Central memory CD4-positive, alpha-beta T cell (primary cell): ENCODE measurements at places on chromosomes 3 and 15.

DNA sequence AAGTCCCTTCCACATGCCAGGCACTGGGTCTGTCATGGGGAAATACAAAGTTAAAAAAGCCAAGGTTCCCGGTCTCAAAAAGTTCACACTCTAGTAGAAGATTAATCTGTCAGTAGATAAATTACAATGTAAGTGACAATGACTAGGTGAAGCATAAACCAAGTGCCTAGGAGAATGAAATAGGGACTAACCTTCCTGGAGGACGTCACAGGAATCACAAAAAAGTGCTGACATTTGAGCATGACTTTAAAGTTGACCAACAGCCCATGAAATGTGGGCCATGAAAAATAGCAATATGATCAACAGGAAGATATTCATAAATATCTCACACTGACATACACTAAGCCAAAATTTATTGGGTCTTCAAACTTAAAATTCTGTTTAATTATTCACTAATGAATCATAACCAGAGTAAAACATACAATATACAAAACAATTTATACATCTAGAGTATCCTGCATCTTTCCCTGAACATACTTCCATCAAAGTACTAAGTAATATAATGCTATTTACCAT lies 20.0 kb downstream of the COPS2 start:
- DNase-seq: no peak

DNA sequence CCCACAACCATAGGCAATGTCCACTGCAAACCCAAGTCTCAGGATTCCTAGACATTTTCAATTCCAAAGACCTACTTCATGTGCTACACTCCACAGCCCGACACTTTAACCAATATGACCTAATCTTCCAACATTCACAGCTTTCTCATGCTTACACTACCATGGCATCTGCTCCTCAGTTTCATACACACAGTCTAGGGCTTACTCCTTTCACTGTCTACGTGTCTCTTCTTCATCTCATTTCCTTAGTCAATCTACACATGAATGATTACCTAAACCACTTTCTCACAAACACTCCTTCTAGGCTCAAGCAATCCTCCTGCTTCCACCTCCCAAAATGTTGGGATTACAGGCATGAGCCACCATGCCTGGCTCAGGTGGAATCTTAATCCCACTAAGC lies 106.3 kb downstream of the STAG1 start:
- no peak for DNase-seq

DNA sequence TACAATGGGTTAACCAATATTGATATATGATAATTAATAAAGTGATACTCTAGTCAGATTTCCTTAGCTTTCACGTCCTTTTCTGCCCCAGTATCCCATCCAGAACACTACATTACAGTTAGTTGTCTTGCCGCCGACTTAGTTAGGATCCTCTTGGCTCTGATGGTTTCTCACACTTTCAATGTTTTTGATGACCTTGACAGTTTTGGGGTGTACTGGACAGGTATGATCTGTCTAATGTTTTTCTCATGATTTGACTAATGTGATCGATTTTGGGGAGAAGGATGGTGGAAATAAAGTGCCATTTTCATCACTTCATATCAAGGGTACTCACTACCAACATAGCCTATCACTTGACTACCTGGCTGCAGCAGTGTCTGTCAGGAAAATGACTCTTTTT lies 245.0 kb upstream of the TMC3 start:
- DNase-seq: no peak

- no peak for DNase-seq
Observed at GRCh38 chr3:194930377-194931204, 244.9 kb downstream of the FAM43A start.

DNA sequence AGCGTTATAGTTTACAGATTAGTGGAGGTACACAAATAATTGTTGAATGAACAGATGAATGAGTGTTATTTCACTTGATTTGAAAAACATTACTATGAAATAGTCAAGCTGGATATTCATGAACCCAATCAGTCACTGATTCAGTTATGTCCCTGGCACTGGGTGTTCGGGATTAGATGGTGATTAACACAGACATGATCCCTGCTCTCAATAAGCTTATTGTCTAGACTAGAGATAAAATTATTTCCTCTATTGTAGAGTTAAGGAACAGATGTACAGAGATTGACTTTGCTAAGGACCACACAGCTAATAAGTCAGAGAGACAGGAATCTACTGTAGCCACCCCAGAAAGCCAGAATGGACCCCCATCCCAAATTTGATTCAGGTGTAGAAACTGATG lies 963 bp downstream of the GRAMD1C start:
- DNase-seq: no peak

- DNase-seq: no peak
Observed at GRCh38 chr15:42549032-42549491, 424 bp downstream of the HAUS2 start.

GRCh38 chr3:147483145-147483544 lies 74.0 kb downstream of the ZIC1 start:
- no peak for DNase-seq

- DNase-seq: no peak
Observed at GRCh38 chr3:170802164-170803151, 67.5 kb downstream of the RPL22L1 start.

- no peak for DNase-seq
Observed at GRCh38 chr3:15523660-15524417, 2.3 kb upstream of the COLQ start.

DNA sequence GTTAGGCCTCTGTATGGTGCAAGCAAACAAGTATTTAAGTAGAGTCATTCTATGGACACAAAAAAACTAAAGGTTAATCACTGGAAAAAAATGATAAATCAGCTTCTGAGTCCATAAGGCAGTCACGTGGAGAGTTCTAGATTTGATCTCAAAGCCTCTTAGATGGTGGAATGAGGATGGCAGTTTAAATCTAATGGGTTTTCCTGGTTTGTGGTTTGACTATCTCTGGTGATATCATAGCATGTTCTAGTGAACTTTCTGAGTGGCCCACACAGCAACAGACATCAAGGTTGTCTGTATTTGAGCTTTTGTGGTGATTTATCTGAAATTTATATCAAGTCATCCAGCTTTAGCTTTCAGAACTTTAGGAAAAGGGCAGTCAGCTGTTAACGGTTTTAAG lies 52.4 kb downstream of the ILDR1 start:
- DNase-seq: no peak

DNA sequence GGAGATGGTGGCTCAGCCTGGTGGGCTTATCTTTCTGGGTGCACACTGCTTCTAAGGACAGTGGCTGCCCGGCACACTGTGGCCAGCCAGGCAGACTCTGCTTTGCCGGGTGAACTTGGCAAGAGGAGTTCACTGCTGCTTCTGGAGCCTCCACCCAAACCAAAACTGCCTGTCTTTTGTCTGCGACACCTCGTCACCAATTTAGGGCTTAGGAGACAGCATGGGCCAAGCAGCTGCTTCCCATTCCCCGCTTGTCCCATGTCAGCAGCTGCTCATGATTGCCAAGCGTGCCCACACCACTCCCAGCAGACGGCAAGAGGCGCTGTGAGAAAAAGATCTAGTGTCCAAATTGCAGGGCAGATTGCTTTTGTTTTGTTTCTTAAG lies 57.3 kb downstream of the LSM3 start:
- DNase-seq: no peak

GRCh38 chr3:42942693-42943092 lies 36.4 kb upstream of the GASK1A start:
- no peak for DNase-seq

DNA sequence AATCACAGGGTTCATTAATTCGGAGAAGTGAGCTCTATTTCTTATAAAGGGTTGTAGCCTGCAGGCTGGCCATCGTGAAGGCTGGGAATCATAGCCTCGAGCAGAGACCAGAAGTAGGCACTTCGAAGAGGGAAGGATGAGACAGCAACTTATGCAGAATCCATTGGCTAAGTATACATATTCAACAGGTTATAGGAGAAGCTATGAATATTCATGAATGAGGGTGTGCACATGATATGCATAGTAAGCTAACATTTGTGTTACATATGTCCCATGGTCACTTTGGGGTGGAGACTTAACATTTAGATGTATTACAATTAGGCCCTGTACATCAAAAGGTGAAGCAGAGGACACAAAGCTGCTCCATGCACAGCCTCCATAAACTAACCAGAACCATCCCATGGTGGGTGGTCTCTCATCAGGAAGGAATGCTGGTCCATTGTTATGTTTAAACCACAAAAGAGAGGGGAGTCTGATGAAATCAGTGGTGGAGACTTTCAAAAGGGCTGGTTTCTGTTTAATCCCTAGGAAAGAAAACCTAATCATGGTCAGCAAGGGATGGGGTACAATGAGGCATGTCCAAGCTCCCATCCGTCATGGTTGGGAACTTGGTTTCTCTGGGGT lies 80.8 kb upstream of the FHIT start:
- DNase-seq: no peak

- no peak for DNase-seq
Observed at GRCh38 chr15:67403428-67404154, 117.3 kb upstream of the C15orf61 start.

- DNase-seq: no peak
Observed at GRCh38 chr3:54827776-54828175, 100.1 kb downstream of the LRTM1 start.

- no peak for DNase-seq
Observed at GRCh38 chr15:36544518-36545466, 34.6 kb upstream of the CDIN1 start.

DNA sequence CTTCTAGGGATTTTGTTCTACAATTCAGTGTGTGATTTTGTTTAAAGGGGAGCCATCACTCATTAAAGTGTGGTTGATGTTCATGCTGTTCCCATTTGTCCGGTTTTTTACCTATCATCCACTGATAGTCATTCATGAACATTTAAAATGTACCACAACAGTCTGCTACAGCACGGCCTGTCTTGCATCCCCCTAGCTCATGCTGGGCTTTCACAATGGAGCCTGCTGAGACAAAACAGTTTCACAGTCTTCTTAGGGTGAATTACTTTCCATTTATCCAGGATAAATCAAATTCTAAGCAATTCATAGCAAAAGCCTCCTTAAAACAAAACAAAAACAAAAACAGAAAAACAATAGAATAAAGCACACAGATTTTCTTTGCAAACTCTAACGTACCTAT lies 627.2 kb downstream of the CADM2 start:
- DNase-seq: no peak

GRCh38 chr15:68318931-68319909 lies 41.7 kb downstream of the FEM1B start:
- no peak for DNase-seq

DNA sequence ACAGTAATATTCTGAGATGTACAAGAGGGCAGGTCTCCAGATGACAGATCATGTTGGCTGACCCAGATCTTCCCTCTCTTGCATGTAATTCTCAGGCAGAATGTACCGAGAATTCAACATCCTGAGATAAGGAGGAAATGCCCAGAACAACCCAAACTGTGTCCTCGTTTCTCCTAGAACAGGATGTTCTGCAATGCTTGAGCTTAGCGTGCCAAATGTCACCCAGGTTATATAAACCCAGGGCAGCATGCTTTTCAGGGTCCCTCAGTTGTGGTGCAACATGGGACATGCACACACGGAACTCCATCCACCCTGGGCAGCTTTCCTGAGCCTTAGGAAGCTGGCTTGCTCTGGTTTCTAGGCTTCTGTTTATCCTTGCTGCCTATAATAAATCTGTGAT lies 102.1 kb upstream of the CMC1 start:
- DNase-seq: no peak

GRCh38 chr3:127665586-127665985 lies 7.2 kb upstream of the ABTB1 start:
- no peak for DNase-seq

- no peak for DNase-seq
Observed at GRCh38 chr3:125694761-125695294, 99.5 kb upstream of the OSBPL11 start.

GRCh38 chr3:59186725-59187124 lies 136.9 kb upstream of the CFAP20DC start:
- no peak for DNase-seq

DNA sequence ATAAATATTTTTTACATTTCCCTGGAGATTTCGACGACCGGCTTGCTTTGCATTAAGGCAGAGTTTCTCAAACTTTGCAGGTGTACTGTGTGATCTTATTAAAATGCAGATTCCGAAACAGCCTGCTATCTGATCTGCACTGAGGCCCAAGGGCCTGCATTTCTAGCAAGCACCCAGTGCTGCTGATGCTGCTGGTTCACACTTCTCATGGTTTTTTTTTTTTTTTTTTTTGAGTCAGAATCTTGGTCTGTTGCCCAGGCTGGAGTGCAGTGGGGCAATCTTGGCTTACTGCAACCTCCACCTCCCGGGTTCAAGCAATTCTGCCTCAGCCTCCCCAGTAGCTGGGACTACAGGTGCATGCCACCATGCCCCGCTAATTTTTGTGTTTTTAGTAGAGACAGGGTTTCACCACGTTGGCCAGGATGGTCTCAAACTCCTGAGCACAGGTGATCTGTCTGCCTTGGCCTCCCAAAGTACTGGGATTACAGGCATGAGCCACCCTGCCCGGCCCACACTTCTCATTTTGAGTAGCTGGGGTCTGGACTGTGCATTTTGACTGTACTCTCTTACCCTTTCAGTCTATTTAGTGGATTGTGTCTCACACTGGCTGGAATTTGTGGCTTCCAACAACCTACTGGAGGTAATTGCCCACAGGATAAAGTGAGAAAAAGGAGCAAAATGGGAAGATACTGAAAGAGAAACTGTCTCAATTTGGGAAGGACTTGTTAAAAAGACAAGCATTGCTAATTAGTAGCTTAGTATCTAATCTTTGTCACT lies 94.1 kb downstream of the ITPR1 start:
- no peak for DNase-seq

GRCh38 chr3:82493858-82494257 lies 732.4 kb upstream of the GBE1 start:
- no peak for DNase-seq

- DNase-seq: no peak
Observed at GRCh38 chr15:40136470-40137302, 24.2 kb upstream of the BUB1B start.

DNA sequence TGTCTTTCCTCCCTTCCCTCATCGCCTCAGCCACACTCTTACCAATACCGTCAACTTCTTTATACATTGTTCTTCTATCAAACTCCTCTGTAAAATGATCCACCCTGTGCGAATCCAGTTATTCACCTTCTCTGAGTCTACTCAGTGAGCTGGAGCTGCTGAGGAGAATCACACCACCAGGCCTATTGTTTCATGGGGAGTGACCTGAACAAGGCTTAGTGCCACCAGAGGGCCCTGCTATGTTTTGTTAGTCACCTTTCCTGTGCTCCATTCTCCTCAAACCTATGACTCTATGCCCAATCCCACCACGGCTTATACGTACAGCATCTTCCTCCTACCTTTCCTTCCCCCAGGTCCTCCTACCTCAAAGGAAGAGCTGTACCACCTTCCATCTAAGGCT lies 50.4 kb upstream of the MED12L start:
- no peak for DNase-seq

GRCh38 chr15:83700082-83700481 lies 46.2 kb downstream of the ADAMTSL3 start:
- no peak for DNase-seq

GRCh38 chr15:45863881-45864580 lies 229.2 kb downstream of the SQOR start:
- DNase-seq: no peak

DNA sequence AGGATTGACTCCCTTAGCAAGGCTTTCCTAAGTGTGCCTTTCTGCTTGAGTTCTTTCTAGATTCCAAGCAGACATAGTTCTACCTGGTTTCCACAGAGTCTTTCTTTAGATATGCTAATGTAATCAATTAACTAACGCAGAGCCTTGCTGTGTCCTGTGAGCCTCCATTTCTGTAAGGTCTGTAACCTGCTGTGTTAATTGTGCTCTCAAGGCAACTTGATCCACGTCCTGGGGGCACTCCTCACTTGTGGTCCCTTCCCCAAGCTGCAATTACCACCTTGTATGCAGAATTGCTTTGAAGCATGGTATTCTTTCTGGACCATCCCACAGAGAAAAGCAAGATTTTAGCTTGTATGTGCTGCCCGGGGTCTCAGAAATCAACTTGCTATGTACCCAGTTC lies 29.5 kb upstream of the THSD4 start:
- DNase-seq: no peak
